ENCODE measurements at places on chromosomes 2 and 18.

DNA sequence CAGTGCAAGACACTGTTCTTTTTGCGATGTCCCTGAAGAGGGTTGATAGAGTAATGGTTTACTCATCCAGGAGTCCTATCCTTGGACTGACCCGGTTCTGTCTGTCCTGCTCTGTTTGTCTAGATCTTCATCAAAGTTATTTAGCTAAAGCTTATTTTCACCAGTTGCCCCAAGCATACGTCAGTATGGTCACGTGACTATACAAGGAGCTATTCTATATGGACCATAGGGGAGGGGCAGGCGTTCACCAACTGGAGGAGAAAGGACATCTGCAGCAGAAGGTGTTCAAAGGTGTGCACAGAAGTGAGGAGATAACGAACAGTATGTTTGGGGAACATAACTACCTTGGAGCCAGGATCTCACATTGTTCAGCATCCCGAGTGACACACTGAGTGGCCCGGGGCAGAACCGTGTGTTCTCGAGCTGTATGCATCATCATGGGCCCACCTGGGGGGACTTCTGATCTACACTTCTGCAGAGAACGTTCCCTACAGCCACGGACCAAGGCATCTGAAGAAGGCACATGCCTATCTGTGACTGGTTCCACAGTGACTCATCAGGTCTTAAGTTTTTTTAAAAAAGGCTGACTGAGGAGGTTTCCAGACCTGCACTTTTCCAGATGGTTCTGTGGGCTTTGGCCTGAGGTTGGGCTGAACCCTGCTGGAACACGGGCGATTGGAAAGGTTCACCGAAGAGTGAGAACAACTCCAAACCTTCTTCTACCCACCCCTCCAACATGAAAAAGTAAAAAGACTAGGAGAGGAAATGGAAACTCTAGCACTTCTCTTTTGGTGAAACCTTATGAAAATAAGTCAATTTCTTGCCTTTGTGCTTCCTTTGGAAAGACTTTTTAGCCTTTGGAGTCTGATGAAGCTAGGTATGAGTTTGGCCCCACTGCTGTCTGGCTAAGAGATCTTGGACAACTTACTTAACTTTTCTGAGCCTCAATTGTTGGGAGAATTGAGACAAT is 68.6 kb upstream of the YWHAQ start:
- DNase-seq = no peak

DNA sequence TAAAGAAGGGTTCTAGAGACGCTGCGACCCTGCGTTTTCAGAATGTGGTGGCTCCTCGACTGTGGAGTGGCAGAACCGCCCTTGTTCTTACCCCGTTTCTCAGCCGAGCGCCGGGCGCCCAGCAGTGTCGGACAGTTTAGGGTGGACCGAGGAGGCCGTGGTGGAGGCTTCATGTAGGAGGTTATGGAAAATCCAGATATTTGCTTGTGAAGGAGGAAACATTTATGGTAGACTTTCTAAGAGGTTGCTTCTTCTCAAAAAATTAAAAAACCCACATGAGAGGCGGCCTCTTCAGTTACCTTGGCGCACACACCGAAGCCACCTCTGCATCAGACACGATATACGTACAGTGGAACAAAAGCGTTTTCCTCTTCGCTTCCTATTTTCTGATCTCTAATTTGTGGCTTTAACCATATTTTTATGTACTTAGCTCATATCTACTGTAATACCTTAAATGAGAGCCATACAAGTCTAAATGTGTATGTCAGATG is 120.8 kb downstream of the NFATC1 start:
- peak; percentile 40 for DNase-seq

DNA sequence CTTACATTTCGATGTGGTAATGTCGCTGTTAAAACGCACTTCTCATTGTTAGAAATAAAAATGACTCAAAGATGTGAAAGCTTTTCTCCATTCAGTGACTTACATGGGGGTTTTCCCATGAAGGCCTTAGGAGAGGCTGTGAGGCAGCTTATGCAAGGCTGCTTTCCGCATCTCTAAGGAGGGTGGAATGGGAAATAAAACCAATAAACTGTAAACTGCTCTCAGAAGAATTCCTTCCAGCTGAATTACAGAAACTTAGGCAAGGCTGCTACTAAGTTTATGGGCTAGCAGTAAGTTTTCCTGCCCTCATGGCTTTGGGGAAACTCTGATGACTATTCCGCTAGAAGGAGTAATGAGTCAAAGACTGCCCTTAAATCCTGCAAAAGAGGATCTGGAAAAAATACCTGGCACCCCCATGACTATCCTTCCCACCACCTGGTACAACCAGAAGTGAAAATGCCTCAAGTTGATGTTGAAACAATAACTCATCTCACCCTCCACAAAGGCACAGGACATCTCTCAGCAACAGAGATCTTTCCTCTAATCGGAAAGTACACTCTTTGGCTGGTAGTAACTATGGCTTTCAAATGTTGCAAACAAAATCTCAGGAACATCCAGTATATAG is 97.7 kb upstream of the SMAD7 start:
- DNase-seq = no peak

DNA sequence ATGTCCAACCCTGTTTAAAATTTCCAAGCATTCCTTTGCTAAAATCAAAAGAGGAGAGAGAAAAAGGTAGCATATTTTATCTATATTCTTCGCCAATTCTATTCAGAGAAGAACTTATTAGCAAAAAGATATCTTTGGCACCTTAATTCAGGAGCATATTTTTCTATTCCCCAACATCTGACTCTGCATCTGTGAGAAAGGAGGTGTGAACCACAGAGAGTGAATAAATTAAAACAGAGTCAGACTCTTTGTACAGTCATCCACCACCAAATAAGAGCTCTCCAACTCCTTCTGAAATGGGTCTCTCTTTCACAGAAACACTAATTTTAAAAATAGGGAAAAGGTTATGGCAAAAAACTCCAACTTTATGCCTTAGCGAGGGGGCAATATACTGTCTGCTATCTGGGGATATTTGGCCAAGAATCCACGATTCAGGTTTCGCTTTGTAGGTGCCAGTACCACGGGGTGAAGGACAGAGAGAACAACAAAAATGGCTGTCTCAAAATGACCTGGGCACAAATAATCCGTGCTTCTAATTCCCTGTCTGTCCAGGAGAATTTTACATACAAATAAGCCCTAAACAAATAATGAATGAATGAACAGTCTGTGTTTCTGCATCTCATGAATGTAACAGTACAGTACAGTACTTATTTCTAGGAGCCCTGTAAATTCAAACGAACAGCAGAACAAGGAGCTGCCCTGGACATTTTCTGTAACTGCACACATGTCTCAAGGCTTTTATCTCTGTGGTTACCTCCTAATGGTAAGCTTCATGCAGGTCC is 43.4 kb downstream of the EPB41L3 start:
- DNase-seq = no peak

- peak; percentile 39 for DNase-seq
Observed at GRCh38 chr2:64359892-64360657, 93.9 kb upstream of the LGALSL start.

DNA sequence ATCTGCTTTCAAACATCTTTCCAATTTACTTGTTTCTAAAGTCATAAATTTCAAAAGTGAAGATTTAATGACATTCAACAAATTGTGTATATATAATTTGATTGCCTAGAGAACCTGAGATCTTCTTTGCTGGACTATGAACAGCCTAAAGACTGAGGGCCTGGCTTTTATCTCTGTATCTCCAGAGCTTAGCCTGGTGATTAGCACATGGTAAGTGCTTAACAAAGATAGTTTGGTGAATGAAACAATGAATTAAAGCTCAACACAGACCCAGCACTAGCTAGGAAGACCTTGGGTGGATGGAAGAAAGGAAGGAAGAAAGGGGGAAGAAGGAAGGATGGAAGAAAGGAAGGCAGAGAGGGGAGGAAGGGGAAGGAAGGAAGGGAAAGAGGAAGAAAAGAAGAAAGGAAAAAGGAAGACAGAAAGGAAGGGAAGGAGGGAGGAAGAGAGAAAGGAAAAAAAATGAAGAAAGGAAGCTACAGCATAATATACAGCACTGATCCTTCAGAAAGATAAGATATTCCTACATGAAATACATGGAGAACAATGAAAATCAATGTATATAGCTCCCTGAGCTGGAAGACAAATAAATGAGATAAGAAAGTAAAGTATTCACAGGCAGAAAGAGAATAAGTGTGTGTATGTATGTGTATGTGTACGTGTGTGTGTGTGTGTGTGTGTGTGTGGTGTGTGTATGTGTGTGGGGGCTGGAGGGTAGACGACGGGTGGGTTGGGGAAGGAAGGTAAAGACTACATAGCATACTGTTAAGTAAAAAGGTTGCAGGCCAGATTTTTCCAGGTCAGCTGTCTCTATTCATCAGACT is 318.2 kb downstream of the TNS1 start:
- DNase-seq = no peak

- DNase-seq = no peak
Observed at GRCh38 chr18:70499218-70499691, 210.4 kb downstream of the SOCS6 start.
